ENCODE measurements at places on chromosomes 16 and 17.

- peak; percentile 69 for DNase-seq
Observed at GRCh38 chr17:39597372-39598046, 10.2 kb downstream of the NEUROD2 start.

GRCh38 chr16:26830428-26831127, 236.1 kb upstream of the C16orf82 start:
- DNase-seq, result no peak

DNA sequence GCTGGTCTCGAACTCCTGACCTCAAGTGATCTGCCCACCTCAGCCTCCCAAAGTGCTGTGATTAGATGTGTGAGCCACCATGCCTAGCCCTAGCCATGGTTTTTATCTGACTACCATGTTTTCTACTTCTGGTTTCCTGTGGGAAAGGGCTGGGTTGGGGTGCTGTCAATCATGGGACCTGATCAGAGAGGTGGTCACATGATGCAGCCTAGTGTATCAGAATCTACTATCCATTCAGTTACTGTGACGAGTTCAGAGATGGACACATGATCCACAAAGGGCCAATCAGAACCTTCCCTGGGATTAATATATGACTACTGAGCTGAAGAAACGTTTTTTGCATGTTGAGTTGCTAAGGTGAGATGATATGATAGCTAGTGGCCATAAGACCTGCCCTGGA, 59.1 kb downstream of the ABCC6 start:
- no peak for DNase-seq

- DNase-seq, result peak; percentile 31
Observed at GRCh38 chr16:16143038-16143763, 80.1 kb downstream of the ABCC6 start.

GRCh38 chr17:50027172-50027880, 28.6 kb upstream of the ITGA3 start:
- DNase-seq, result peak; percentile 2

Data from cerebellar cortex (tissue), 1 donor.